ENCODE measurements at places on chromosomes 3 and 15. TPM values are rescaled to one million over a fixed set of nuclear protein-coding genes. Genes with fewer than 3 reads are reported as not detected.

The RPL4 gene
- 3,903 TPM for total RNA-seq

The MKRN3 gene
- 13.0 TPM for total RNA-seq

The TFDP2 gene
- total RNA-seq: 74.7 TPM

The COL7A1 gene
- 21.1 TPM for total RNA-seq

The GATM gene
- total RNA-seq: 1.3 TPM

The DIPK2A gene
- total RNA-seq: 16.0 TPM

The TMEM207 gene
- not detected for total RNA-seq

The MYO5C gene
- 1.5 TPM for total RNA-seq

The GALNT15 gene
- total RNA-seq: not detected

The KLHL40 gene
- not detected for total RNA-seq

The KBTBD12 gene
- not detected for total RNA-seq

The UBE2E2 gene
- 23.3 TPM for total RNA-seq

The LRRC15 gene
- total RNA-seq: 0.11 TPM

The SH3GL3 gene
- 3.7 TPM for total RNA-seq

The ARNT2 gene
- total RNA-seq: 21.2 TPM
